ENCODE measurements at places on chromosomes 2 and 18.

GRCh38 chr2:219205981-219206327 is 628 bp upstream of the ZFAND2B start:
- DNase-seq: no peak

DNA sequence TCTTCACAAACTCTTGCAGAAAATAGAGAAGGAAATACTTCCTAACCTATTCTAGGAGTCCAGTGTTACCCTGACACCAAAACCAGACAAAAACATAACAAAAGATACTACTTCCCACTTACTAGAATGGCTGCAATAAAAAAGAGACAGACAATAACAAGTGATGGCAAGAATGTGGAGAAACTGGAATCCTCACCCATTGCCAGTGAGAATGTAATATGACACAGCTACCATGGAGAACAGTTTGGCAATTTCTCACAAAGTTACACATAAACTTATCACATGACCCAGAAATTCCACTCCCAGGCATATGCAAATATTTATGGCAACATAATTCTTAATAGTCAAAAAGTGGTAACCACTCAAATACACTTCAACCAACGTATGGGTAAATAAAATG is 209.8 kb upstream of the CTAGE1 start:
- no peak for DNase-seq

DNA sequence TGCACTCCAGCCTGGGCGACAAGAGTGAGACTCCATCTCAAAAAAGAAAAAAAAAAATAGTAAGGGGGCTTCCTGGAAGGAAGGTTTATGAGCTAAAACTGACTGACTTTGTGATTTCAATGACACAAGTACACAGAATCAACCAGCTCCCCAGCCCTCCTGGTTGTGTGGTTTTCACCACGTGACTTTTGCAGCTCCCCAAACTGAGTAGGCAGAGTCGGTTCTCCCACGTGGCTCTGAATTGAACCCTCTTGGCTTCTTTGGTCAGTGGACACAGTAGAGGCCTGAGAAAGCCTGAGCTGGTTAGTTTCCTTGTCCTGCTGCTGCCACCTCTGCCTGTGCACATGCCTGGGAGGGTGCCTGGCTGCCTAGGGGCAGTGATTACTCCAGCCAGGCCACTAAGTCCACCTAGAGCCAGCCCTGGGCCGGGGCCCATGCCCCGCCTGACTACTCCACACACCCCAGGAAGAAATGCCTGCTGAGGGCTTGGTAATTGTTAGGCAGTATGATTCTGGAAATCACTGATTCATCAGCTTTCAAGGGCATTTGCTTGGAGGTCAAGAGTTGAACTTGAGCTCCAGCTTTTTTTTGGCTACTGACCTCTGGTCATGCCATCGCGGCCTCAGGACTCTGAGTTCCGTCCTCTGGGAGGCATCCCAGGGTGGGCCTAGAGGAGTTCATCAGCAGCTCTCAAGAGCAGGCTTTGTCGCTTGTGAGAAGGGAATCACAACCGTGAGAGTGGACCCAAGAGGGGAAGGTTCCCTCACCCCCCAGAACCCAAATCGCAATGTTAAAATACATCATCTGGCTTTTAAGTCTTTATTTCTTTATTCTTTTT is 431.9 kb upstream of the HS6ST1 start:
- no peak for DNase-seq

DNA sequence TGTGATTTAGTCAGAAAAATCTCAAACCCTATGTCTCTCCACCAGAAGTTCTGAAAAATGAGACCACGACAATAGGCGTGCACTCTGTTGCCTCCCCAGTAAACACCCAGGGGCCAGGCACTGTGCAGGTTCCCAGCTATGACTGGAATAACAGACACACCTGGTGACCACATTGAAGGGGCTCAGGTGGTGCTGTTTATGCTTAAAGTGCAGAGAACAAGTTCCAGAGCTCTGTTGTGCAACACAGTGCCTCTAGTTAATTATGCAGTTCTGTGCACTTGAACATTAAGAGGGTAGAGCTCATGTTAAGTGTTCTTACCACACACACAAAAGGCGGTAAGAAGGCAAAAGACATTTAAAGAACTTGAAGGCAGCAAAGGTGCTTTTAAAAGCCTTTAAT is 52.6 kb upstream of the AFF3 start:
- DNase-seq: no peak

GRCh38 chr2:84999553-84999955 is 28.6 kb downstream of the KCMF1 start:
- DNase-seq: no peak

- no peak for DNase-seq
Measured at GRCh38 chr2:3021720-3022119, 355.9 kb downstream of the EIPR1 start.

DNA sequence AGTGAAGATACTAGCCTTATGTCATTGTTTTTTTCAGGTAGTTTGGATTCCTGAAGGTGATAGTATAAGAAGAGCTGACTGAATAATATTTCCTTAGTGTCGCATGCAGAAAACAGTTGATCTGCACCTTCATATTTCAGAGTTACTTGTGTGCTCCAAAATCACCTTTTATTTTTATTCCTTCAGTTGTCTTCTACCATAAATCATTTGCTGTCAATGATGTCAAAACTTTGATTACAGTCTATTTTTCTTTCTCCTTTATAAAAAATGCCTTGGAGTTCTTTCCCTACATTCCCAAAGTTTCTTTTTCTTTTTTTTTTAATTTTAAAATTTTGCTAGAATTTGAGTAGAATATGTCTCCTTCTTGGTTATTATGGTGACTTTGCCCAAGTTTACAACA is 142.3 kb downstream of the GULP1 start:
- no peak for DNase-seq

DNA sequence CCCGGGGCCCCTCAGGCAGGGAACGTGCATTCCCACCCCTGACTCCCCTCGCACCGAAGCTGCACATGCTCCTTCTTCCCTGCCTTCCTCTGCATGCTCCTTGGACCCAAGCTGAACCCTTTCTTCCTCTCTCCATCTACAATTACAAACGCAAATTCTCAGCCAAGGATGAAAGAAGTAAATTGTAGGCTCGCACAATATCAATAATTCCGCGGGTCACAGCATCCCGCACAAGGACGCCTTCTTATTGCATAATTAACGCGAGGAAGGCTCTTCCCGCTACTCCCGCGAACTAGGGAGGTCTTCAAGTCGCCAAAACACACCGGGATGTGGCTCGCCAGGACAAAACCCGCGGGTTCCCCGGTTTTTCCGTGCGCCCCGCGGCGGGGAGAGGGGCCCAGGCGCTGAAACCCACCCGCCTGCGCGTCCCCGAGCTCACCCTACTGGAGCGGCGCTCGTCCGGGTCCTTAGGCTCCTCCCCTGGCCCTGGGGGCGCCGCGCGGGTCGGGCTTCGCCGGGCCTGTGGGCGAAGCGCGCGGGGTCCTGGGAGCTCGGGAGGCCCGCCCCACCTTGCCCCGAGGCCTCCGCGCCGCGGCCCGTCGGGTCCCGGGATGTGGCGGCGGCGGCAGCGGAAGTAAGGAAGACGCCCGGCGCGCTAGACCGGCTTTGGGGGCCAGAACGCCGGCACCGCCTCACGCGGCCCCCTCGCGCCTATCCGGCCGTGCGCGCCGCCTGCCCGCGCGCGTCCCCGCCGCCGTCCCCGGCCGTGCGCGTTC is at the start of gene CHST10:
TSS of gene CHST10 (minus strand) at position 734 of the 776 bp plus-strand sequence. CDS start 10,993 bp downstream, outside the sequence.
- peak; percentile 21 for DNase-seq

DNA sequence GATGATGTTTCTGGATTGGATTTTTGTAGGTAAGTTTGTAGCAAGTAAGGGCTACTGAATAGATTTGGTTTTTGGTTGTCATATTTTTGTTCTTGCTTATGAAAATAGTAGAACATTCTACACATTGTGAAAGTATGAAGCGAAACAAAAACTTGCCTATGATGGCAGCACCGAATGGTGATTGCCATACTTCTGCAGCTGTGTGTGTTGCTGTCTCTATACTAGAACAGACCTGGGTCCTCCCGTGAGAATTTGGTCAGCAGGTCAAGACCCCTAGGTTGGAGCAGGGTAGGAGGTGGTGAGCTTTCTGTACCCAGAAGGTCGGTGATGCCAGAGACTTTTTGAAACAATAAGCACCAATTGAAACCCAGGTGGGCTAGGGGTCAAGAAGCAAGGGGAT is 322.6 kb downstream of the PRKCE start:
- no peak for DNase-seq

DNA sequence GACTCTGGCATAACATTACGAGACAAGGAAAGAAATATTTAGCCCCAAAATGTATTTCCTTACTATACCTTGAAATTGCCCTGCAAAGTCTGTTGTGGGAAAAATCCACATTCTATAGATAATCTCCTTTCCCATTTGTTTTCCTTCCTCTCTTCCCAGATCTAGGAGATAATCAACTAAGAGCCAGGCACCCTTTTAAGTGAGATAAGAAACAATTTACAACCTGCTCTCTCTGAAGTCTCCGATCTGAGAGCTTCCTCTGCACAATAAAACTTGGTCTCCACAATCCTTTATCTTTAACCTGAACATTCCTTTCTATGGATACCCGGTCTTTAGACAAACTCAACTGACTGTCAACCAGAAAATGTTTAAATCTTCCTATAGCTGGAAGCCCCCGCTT is 1160.7 kb upstream of the NRXN1 start:
- DNase-seq: no peak

DNA sequence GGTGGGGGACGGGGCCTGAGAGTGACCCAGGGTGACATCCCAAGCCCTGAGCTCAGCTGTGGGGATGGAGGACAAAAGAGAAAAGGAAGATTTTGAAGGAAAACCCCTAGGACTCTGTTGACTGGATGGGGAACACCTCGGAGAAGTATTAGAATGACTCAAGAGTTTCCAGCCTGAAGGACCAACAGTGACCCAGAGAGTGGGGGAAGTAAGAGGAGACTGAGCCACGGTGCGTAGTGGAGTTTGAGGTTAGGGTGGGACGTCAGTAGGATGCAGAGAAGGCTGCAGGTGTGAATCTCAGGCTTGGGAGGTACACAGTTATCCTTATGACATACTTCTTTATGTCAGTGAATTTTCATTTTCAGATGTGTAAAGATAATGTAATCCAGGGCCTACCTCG is 119.5 kb downstream of the NCK2 start:
- no peak for DNase-seq

DNA sequence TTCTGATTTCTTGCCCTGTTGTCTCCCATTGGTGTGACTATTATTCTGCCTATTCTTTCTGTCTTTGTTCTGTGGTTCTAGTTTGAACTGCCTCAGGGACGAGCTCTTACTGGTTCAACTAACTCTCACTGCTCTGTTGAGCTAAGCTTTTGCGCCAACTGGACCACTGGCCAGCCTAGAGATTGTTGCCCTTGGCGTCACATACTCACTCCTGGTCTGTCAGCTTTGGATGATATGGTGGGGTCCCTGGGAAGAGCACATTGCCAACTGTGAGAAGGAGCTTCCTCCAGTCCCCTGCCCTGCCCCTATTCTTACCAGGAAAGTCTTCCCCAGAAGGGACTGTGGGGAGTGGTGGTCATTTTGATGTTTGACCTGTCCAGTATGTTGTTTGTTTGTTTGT is 6.0 kb downstream of the MTHFD2 start:
- no peak for DNase-seq

DNA sequence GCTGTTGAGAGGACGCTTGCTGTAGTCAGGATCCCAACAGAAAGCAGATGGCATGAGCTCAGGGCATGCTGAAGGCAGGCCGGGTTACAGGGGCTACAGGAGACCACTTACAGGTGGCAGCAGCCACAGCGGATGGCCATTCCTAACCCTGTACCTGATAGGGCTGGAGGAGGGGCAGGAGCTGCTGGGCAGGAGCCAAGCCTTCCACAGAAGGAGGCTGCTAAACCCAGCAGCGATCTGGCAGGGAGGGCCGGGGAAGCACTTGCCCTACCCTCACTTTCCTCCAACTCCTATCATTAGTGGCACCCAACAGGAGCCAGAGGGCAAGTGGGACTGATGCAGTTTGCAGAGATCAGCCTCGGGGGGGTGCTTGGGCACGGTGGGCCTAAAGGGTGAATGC is 2.0 kb downstream of the ASB18 start:
- DNase-seq: no peak

DNA sequence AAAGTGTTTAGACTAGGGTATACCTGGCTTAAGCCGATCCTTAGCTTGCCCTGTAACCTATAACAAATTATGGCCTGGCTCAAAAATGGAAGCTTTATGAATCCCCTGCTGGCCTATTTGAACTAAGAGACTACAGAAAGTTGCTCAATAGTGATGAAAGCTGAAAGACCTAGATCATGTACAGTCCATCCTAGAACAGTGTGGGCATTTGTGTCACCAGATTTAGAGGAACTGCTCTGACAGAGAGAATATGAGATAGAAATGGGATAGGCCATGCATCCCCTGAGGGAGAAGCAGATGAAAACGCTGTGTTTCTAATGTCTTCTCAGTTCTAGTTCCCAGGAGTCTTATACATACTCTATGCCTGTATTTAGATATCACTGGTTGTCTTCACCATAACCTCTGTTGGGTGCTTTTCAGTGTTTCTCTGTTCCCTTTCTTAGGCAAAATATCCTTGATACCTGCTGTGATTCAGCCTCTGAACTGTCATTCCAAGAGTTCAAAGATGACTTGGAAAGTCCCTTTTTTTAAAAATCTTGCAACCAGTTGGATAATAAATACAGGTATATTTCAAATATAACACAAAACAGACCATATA is 246.9 kb upstream of the SLC39A10 start:
- DNase-seq: no peak

- no peak for DNase-seq
Measured at GRCh38 chr2:2886922-2887321, 490.7 kb downstream of the EIPR1 start.

GRCh38 chr2:74392449-74392743 is 12.3 kb upstream of the DCTN1 start:
- no peak for DNase-seq

GRCh38 chr2:181077128-181077709 is 96.8 kb downstream of the UBE2E3 start:
- no peak for DNase-seq

- DNase-seq: no peak
Measured at GRCh38 chr2:239889641-239890121, 135.5 kb downstream of the NDUFA10 start.

GRCh38 chr2:43537137-43537536 is 58.7 kb downstream of the THADA start:
- no peak for DNase-seq

GRCh38 chr2:171069286-171069956 is 91.3 kb downstream of the TLK1 start:
- no peak for DNase-seq

DNA sequence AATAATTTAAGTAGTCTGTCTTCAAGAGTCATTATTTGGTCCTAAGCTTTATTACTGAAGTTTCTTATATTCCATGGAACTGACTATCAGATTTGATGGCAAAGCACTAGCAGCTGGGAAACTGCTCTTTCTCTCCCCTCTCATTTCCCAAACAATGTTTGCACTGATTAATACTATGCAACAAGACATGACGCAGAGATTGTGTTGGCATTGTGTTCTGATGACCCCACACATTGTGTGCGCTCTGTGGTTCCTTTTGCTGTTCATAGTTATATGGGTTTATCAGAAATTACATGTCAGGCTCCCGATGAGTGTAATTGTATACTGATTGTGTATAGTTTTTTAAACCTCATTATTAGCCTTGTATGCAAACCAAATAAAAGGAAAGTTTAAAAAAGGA is 331.6 kb upstream of the FANCL start:
- no peak for DNase-seq

- DNase-seq: no peak
Measured at GRCh38 chr2:174602745-174603144, 5.1 kb upstream of the WIPF1 start.

GRCh38 chr2:138711812-138712211 is 68.4 kb downstream of the NXPH2 start:
- DNase-seq: no peak
